B cell (primary cell): ENCODE measurements at places on chromosomes 7 and 10. TPM values are rescaled to one million over a fixed set of nuclear protein-coding genes. Genes with fewer than 3 reads are reported as not detected.
A peak's percentile ranks its signal among the peaks of the same experiment; 100 is the strongest.

DNA sequence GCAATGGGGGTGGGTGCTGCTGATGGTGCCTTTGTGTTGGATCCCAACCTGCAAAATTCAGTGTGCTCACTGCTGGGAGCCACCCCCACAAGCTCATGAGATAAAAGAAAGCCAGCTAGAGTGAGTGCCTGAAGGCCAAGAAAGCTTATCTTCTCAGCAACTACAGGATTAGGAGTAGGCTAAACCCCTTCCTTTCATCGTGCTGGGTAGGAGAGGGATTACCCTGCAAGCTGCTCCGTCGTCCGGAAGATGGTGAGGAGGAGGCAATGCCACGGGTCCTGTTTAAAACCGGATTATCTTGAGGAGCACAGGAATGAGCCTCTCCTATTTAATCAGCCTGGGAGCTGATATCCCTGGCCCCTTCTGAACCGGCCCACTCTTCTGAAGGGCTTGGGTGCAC is 258.0 kb downstream of the GALNT17 start:
- H3K36me3 ChIP-seq, result no peaks in the 10 kb centered on the region
- DNase-seq, result no peak
- no peaks in the 10 kb centered on the region for H3K27me3 ChIP-seq
- H3K27ac ChIP-seq, result no peak overlapping the region

- H3K27ac ChIP-seq, result no peak overlapping the region
- DNase-seq, result no peak
- no peaks in the 10 kb centered on the region for H3K4me1 ChIP-seq
- no peaks in the 10 kb centered on the region for H3K27me3 ChIP-seq
Measured at GRCh38 chr10:87538092-87539015, 33.7 kb downstream of the MINPP1 start.

GRCh38 chr7:127708788-127709187 is 56.8 kb downstream of the SND1 start:
- H3K27ac ChIP-seq, result no peak overlapping the region
- DNase-seq, result peak; percentile 82
- peaks cover 69% of the 10 kb centered on the region for H3K36me3 ChIP-seq
- no peak overlapping the region for H3K4me3 ChIP-seq

DNA sequence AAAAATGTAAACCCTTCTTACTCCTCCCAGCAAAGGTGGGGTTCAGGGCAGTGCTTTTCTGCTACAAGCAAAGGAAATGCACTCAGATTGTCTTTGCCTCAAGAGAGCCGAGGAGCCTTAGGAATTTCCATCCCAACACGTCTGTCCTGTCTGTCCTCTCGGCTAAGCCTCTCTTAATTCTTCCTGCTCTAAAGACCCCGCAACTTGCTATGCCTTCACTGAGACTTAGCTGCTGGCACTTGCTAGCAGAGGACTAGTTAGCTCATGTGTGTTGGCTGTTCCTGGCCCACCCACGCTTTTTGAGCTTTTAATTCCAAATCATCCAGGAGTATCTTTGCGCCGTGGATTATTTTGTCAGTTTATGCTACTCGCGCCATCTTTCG is 481 bp upstream of the NPM3 start:
- peak overlapping the region; percentile 65 for H3K4me3 ChIP-seq
- no peak for DNase-seq
- H3K27ac ChIP-seq, result peak overlapping the region; percentile 8
- H3K4me1 ChIP-seq, result peaks cover 27% of the 10 kb centered on the region
- no peaks in the 10 kb centered on the region for H3K36me3 ChIP-seq
- no peaks in the 10 kb centered on the region for H3K27me3 ChIP-seq

GRCh38 chr10:125174360-125174759 is 14.0 kb upstream of the CTBP2 start:
- H3K27ac ChIP-seq, result no peak overlapping the region
- no peak for DNase-seq
- no peaks in the 10 kb centered on the region for H3K36me3 ChIP-seq
- no peaks in the 10 kb centered on the region for H3K27me3 ChIP-seq
- H3K4me3 ChIP-seq, result no peak overlapping the region

GRCh38 chr7:83648464-83649241 is at the start of gene SEMA3E:
Gene SEMA3E, minus strand, starts transcription at chr7:83649139.
- H3K27ac ChIP-seq, result no peak within 1 kb of the TSS
- DNase-seq, result no peak
- H3K4me1 ChIP-seq, result no peaks in the 10 kb centered on the region
- H3K4me3 ChIP-seq, result no peak within 1 kb of the TSS
- no peaks in the 10 kb centered on the region for H3K36me3 ChIP-seq

DNA sequence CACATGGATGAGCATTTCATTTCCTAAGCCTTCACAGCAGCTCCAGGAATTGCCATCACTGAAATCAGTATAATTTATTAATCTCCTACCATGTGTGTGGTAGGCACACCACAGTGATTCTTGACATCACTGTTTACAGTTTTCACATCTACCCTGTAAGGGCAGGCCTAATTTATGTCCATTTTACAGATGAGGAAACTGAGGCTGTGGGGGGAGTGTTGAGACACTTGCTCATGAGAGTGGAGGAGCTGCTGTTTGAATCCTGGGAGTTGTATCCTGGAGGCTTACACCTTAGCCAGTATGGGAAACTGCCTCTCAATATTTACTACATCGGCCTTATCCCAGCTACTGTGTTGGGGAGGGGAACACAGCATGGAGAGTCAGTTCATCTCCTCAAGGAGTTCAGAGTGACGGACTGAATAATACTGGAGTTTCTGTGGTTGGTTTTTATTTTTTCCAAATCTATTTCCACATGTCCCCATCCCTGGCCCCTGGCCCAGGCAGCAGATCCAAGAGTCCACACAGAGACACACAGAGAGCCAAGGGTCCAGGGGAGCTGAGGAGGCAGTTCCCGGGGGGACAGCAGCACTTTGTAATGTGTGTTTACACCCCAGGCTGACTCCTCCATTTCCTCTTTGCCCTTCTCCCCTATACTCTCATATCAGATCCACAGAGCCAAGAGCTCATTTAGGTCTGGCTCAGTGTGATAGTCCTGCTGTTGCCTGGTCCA is 13.2 kb downstream of the UBTD1 start:
- H3K36me3 ChIP-seq, result no peaks in the 10 kb centered on the region
- H3K4me1 ChIP-seq, result no peaks in the 10 kb centered on the region
- H3K4me3 ChIP-seq, result no peak overlapping the region
- H3K27ac ChIP-seq, result no peak overlapping the region
- H3K27me3 ChIP-seq, result no peaks in the 10 kb centered on the region

DNA sequence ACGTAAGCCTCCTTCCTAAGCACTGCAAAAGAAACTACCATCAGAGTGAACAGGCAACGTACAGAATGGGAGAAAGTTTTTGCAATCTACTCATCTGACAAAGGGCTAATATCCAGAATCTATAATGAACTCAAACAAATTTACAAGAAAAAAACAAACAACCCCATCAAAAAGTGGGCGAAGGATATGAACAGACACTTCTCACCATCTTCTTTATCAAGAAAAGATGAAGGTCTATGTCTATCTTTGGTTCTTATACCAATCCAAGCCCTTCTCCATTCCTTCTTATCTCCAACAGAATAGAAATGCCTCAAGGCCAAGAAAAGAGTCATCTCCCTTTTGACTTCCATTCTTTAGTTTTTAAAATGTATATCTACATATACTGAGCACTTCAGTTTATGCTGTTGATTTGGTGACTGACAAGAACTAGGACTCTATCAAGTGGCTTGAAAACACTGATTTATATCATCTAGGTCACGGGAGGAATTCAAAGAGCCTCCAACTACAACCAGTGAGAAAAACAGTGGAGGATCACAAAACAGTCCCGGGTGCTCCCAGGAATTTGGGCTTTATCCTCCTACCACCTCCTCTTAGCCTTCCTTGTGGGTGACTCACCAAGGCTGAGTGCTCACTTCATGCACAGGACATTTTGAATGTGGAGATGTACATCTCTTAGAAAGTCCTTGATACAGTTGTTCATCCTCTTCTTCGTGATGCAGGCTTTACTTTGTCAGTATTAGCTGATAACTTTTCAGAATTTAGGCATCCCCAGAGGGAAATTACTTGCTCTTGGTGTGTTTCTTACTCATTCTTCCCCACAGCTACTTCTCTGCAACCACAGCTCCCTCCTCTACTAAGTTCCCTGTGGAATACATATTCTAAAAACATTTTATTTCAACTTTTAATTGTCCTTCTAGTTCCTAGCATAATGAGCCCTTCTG is 15.4 kb downstream of the TAS2R41 start:
- no peak overlapping the region for H3K4me3 ChIP-seq
- no peak overlapping the region for H3K27ac ChIP-seq
- no peak for DNase-seq
- H3K36me3 ChIP-seq, result no peaks in the 10 kb centered on the region
- no peaks in the 10 kb centered on the region for H3K4me1 ChIP-seq

DNA sequence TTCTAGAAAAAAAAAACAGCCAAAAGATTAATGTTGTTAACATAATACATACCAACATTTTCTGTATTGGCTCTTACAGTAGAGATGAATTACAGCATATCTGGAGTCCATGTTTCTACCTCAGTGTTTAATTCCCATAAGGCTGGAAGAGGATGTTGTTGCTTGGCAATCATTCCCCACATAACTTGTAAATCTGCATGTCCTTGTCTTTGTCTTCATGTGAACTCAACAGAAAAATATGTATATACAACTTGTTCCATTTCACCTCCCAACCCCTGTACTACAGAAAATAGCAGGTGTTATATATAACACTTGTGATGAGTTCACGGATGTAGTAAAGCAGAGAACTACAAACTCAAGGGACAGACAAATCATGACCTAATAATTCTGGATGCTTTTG is 160.9 kb upstream of the SEMA3C start:
- no peaks in the 10 kb centered on the region for H3K36me3 ChIP-seq
- H3K4me3 ChIP-seq, result no peak overlapping the region
- H3K27me3 ChIP-seq, result no peaks in the 10 kb centered on the region
- no peak overlapping the region for H3K27ac ChIP-seq

DNA sequence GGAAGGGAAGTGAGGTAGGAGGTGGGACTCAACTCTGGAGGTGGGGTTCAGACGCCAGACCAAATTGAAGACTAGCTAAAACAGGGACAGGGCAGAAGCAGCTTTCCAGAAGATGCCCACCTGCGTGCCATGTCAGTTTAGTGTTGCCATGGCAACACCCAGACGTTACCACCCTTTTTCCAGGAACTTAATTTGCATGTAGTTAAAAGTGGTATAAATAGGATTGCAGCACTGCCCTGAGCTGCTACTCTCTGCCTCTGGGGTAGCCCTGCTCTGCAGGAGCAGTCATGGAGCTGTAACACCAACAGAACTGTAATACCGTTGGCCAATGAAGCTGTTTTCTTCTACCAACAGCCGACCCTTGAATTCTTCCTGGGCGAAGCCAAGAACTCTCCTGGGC is 93.8 kb downstream of the PRKCQ start:
- H3K27me3 ChIP-seq, result no peaks in the 10 kb centered on the region
- DNase-seq, result no peak
- H3K4me3 ChIP-seq, result no peak overlapping the region
- H3K27ac ChIP-seq, result no peak overlapping the region
- no peaks in the 10 kb centered on the region for H3K4me1 ChIP-seq
- H3K36me3 ChIP-seq, result no peaks in the 10 kb centered on the region

DNA sequence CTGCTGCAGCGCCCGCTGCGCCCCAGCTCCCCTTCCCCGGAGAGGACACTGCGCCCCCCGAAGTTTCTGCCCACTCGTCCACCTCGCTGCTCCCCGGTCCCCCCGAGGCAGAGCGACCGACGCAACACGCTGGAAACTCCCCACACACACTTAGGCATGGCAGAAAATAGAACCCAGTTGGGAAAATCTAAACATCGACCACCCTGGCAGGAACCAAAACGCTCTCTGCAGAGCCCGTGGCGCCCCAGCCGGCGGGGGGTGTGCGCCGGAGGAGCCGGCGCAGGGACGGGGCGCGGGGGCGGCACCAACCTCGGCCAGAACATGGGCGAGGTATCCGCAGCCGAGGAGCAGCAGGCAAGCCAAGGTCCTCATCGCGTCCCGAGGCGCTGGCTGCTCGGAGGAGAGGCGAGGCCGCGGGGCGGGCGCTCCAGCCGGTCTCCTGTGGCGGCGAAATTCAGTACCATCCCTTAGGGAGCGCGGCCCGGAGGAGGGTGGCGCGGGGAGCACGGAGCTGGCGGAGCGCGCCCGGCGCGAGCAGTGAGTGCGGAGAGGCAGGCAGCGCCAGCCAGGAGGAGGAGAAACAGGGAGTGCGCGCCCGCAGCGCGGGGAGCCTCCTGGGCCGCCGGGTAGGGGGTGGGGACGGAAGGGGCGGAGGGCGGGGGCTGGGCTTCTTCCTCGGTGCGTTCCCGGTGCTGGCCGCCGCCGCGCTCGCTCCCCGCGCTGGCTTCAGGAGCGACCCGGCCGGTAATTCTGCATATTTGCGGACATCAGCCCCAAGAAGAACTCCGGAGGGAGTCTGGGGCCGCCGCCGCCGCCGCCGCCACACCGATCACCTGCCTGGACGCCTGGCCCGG is 789 bp downstream of the PDGFA start:
- H3K27ac ChIP-seq, result no peak overlapping the region
- H3K4me1 ChIP-seq, result peaks cover 40% of the 10 kb centered on the region
- H3K4me3 ChIP-seq, result peak overlapping the region; percentile 56
- H3K36me3 ChIP-seq, result no peaks in the 10 kb centered on the region
- DNase-seq, result peak; percentile 47

- no peak for DNase-seq
- H3K4me3 ChIP-seq, result no peak overlapping the region
Measured at GRCh38 chr10:1648648-1649047, 88.7 kb downstream of the ADARB2 start.

- H3K27me3 ChIP-seq, result peaks cover 18% of the 10 kb centered on the region
- peak overlapping the region; percentile 50 for H3K4me3 ChIP-seq
- peak; percentile 49 for DNase-seq
Measured at GRCh38 chr10:43304687-43305333, 37.9 kb upstream of the RASGEF1A start.

GRCh38 chr7:144527051-144527471 is 123.6 kb upstream of the NOBOX start:
- no peak overlapping the region for H3K27ac ChIP-seq
- no peaks in the 10 kb centered on the region for H3K36me3 ChIP-seq
- no peak for DNase-seq
- H3K4me1 ChIP-seq, result no peaks in the 10 kb centered on the region
- H3K27me3 ChIP-seq, result no peaks in the 10 kb centered on the region

DNA sequence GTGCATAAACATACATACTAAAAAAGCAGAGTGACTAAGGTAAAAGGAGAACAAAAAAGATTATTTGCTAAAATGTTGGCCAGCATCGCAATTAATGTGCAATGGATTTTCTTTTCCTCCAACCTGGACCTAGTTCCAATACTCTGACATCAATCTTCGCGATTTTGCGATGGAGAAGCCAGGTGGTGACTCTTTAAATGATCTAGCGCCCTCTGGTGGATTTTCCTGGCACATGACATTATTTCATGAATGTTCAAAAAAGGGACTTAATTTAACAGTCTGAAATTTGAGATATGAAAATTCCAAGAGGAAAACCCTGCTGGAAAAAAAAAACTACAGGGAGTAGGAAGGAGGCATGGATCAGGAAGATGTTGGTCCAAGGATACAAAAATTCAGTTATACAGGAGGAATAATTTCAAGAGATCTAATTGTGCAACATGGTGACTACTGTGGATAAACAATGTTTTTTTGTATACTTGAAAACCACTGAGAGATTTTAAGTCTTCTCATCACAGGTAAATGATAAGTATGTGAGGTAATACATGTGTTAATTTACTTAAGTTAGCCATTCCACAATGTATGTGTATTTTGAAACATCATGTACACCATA is 4.3 kb upstream of the KCNMA1 start:
- no peaks in the 10 kb centered on the region for H3K36me3 ChIP-seq
- no peak overlapping the region for H3K4me3 ChIP-seq
- no peak overlapping the region for H3K27ac ChIP-seq
- H3K4me1 ChIP-seq, result peaks cover 19% of the 10 kb centered on the region

The CNPY1 gene
- not detected in 2 replicates for total RNA-seq

The INSIG1 gene
- total RNA-seq, result 52.9 and 56.2 TPM in 2 replicates

The MSMB gene
- total RNA-seq, result not detected in 2 replicates

The BMPER gene
- not detected in 2 replicates for total RNA-seq

The WEE2 gene
- not detected in 2 replicates for total RNA-seq

The IFIT1 gene
- 1.2 and 1.4 TPM in 2 replicates for total RNA-seq

The ITIH5 gene
- not detected in 2 replicates for total RNA-seq

The TSPAN13 gene
- 26.2 and 26.3 TPM in 2 replicates for total RNA-seq

The RBM48 gene
- total RNA-seq, result 32.9 and 36.8 TPM in 2 replicates

The GAD2 gene
- total RNA-seq, result not detected in 2 replicates
